ENCODE measurements at places on chromosomes 16 and 17.

GRCh38 chr17:63203652-63204051 is 237.6 kb downstream of the TANC2 start:
- no peak for DNase-seq

GRCh38 chr16:87832741-87833502 is 36.4 kb downstream of the SLC7A5 start:
- DNase-seq = no peak

- DNase-seq = no peak
Measured at GRCh38 chr17:27452828-27453227, 3.4 kb upstream of the KSR1 start.

GRCh38 chr17:43353393-43353792 is 45.4 kb upstream of the ARL4D start:
- no peak for DNase-seq

DNA sequence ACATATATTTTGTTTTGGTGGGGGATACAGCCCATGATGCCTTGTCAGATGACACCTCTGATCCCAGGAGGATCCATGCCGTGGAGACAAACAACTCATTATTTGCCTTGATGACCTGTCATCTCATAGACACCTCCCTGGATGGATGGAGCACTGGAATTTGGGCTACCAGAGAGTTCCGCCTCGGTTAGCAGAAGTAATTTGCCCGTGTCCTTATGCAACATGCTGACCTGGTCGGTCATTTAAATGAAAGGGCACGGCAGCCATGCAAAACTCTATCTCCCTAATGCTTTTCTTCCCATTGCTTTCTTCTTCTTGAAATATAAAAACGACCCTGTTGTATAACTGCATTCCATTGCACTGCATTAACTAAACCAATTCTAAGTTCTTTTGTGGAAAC is 145.3 kb downstream of the GRIN2A start:
- DNase-seq = no peak

GRCh38 chr16:897701-898100 is 73.1 kb downstream of the LMF1 start:
- no peak for DNase-seq

GRCh38 chr16:81612351-81613163 is 166.5 kb upstream of the PLCG2 start:
- no peak for DNase-seq

DNA sequence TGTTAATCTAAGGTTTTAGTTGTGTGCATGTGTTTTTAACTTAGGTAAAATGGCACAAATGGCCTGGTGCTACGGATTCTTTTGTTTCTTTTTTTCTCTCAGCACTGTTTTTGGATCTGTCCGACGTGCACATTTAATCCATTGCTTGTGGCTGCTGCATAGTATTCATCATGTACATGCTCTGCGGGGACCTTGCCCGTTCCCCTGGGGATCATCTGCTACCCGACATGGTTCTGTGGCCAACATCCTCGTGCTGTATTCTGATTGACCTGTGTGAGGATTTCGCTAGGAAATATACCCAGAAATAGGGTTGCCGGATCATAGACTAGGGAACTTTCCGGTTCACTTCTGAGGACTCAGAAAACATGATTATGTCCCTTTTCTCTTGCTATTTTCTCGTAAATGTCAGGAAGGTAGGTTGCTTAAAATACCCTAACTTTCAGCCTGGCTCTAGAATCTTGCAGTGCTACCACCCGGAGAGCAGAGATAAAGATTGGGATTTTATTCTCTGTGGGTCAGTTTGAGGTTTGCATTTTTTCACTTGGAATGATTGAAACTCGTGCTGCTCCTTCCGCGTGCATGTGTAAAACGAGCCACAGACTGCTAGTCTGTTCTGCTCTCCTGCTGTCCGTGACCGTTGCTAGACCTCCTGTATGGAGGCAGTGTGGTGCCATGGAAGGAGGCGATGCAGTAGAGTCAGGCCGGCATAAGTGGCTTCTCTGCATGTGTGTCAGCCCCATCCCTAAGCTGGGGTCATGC is 42.9 kb downstream of the LDHD start:
- DNase-seq = no peak
